HT-29 (cell line): ENCODE measurements at places on chromosomes 6 and 20. TPM values are rescaled to one million over a fixed set of nuclear protein-coding genes. Genes with fewer than 3 reads are reported as not detected.

Gene OR12D3
- total RNA-seq = not detected in 2 replicates

DNA sequence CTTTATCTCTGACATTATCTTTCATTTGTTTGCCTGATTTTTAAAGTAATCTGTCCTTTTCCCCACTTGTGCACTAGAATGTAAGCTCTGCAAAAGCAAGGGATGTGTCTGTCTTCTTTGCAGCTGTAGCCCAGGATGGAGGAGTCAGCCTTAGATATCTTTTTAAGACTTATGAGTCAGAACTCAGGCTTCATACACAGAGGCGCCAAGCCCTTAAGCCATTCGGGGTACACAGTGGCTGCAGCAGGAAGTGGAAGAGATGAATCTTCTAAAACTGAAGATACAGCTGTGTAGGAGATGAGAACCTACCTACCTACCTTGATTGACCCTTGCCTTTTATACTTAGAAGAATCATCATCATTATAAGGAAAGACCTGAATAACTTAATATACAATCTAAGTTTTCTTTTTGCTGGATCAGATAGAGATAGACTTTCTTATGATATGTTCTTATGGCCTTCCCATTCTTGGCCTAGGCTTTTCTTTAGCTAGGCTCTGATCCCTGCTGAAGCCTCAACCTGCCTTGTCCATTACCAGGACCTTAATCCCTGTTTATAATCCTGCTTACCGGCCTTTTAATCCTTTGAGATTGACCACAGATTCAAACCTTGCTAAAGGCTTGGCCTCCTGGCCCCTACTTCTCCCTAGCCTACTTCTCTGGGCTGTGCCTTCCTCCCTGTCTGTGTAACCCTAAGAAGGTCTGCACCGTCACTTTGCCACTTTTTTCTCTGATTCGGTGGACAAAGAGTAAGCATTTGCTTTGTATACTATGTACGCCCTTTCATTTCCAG lies 304.5 kb downstream of the PRL start:
- DNase-seq = no peak

GRCh38 chr6:144559865-144560593 lies 274.9 kb downstream of the UTRN start:
- peak; percentile 38 for DNase-seq

DNA sequence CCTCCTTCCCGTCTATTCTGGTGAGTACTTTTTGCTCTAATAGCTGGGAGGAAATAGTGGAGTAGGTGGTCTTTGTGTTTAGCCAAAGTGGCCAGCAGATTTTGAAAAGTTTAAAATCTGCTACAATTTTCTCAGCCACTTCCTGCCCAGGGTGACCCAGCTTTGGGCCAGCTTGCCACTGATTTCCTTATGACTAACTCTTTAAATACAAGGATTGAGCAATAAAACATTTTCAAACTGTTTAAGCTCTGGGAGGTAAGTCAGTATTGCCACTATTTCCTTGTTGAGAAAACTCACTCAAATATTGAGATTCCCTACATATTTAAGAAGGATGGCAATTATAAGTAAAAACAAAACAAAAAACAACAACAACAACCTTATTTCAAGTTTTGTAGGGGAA lies 54.5 kb downstream of the TRMT11 start:
- peak; percentile 71 for DNase-seq
